Sigmoid colon (tissue), 7 donors: ENCODE measurements at places on chromosomes 16 and 17.
A peak's percentile ranks its signal among the peaks of the same experiment; 100 is the strongest.

- DNase-seq, result no peak
Observed at GRCh38 chr17:64694207-64694606, 32.1 kb upstream of the SMURF2 start.

DNA sequence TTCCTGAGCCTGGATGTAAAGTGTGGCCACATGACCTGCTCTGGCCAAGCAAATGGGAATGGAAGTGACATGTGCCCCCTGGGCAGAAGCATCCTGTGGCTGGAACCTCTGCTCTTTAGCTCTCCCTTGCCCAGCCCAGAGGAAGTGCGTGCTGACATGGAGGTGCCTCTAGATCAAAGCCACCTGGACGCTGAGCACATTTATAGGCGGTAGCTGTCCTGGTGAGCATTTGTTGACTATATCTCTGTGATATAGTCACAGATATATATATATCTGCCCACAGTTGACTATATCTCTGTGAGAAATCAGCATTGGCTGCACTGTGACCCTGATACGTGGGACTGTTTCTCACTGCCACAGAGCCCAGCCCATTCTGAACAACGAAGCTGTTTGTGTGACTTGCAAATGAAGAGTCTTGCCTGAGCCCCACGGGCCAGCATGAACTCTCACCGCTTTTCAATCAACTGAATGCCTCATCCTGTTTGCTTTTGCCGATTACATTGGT is 118.8 kb downstream of the C16orf95 start:
- no peak for DNase-seq

- DNase-seq, result no peak
Observed at GRCh38 chr17:39036009-39036408, 68.8 kb upstream of the FBXO47 start.

DNA sequence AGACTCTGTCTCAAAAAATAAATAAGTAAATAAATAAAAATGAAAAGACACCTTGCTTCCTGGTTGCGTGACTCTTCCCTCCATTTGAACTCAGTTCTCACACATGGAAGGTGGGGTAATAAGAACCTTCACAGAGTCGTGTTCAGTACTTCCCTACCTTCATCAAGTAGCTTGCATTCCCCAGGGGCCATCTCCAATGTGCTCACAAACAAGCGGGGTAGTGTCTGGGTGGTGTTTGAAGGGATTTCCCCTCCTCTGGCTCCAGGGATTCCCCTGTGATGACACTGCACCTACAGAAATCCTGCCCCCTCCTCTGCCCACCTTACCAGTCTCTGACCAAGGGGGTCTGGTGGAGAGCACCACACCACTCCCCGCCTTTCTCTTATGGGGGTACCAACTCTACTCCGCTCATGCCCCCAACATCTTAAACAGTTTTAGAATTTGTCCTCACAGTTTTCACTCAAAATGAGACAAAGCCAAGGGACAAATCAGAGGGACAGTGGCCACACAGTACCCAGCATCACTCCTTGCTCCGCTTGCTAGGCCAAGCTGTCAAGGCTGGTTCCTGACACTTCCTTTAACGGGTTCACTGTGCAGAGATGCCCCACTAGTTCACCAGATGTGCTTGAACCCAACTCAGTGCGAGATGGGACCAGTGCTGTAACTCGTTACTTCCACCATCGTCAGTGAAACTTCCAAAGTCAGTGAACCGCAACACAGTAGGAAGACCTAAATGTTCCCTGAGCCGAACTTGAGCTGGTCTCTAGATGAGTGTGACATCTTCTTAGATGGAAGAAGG is 69.1 kb downstream of the COPRS start:
- DNase-seq, result no peak

- DNase-seq, result peak; percentile 12
Observed at GRCh38 chr17:7982173-7982572, 20.2 kb upstream of the GUCY2D start.

- no peak for DNase-seq
Observed at GRCh38 chr17:48587276-48588073, 2.6 kb downstream of the HOXB3 start.

DNA sequence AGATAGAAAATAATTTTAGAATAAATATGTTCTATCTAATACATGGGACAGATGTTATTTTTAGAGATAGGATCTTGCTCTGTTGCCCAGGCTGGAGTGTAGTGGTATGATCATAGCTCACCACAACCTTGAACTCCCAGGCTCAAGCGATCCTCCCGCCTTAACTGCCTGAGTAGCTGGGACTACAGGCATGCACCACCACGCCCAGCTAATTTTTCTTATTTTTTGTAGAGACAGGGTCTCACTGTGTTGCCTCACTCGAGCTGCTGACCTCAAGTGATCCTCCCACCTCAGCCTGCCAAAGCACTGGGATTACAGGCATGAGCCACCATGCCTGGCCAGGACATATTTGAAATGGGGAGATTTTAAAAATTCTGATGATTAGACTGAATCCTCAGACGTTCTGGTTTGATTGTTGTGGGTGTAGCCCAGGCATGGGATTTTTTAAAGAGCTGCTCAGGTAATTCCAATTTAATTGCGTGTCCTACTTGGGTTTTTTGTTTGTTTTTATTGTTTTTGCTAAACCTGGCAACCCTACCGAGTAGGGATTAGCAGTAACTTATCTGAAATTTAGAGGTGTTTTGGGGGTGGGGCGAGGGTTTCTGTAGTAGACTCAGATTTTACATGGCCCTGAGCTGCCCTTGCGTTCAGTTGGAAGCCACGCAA is 142.9 kb downstream of the RAB11FIP4 start:
- no peak for DNase-seq

GRCh38 chr17:2835780-2836179 is 39.5 kb downstream of the RAP1GAP2 start:
- DNase-seq, result no peak

- peak; percentile 90 for DNase-seq
Observed at GRCh38 chr16:75265911-75266701, 14.7 kb upstream of the BCAR1 start.
